Immature natural killer cell (primary cell): ENCODE measurements at places on chromosomes 4 and X.
A peak's percentile ranks its signal among the peaks of the same experiment; 100 is the strongest.

DNA sequence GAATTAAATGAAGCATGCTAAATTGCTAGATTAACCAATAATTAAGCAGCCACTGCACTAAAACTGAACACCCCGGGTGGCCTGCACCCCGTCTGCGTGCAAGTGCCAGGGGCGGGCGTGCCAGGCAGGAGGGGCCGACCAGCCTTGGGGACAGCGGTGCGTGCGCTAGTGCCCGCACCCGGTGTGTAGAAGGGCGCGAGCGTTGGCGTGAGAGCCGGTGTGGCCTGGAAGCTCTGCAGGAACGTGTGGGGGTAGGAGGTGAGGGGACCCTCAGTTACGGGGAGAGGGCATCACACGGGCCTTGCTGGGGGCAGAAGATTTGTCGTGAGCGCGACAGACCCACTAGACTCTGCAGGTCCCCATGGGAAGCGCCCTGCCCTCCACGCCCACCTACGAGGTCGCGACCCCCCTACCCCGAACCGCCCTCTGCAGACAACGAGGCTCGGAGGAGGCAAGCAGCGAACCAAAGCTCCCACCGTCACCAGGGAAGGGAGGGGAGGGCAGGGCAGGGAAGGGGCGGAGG lies 105.8 kb downstream of the FAM53A start:
- H3K27me3 ChIP-seq: peaks cover 6% of the 10 kb centered on the region
- peak overlapping the region; percentile 47 for H3K4me3 ChIP-seq
- H3K36me3 ChIP-seq: no peaks in the 10 kb centered on the region
- peaks cover 7% of the 10 kb centered on the region for H3K4me1 ChIP-seq
- no peak overlapping the region for H3K27ac ChIP-seq

GRCh38 chrX:12672367-12673106 lies 118.7 kb upstream of the PRPS2 start:
- H3K4me1 ChIP-seq: no peaks in the 10 kb centered on the region
- no peaks in the 10 kb centered on the region for H3K36me3 ChIP-seq
- H3K4me3 ChIP-seq: no peak overlapping the region
- DNase-seq: no peak
- peaks cover 10% of the 10 kb centered on the region for H3K27me3 ChIP-seq
- no peak overlapping the region for H3K27ac ChIP-seq

GRCh38 chr4:85407546-85407945 lies 67.4 kb upstream of the ARHGAP24 start:
- H3K4me3 ChIP-seq: no peak overlapping the region
- no peak for DNase-seq
- H3K27ac ChIP-seq: no peak overlapping the region
- H3K36me3 ChIP-seq: no peaks in the 10 kb centered on the region
- no peaks in the 10 kb centered on the region for H3K27me3 ChIP-seq

DNA sequence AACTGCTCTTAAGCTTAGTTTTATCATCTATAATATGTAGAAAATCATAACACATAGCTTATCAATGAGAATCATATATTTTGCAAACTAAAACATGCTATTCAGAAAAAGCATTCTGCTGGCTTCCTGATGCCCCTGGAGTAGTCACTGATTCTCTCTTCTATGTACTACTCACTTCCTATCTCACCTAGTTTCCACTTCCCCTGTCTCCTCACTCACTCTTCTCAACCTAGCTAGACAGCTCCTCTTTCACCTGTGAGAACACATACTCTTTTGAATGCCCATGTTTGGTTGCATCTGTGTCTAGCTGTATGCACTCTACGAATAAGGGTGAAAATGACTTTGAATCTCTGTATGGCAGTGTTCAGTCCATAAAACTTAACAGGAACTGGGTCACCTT lies 9.3 kb downstream of the TMEM144 start:
- DNase-seq: no peak
- no peak overlapping the region for H3K4me3 ChIP-seq
- no peaks in the 10 kb centered on the region for H3K36me3 ChIP-seq

DNA sequence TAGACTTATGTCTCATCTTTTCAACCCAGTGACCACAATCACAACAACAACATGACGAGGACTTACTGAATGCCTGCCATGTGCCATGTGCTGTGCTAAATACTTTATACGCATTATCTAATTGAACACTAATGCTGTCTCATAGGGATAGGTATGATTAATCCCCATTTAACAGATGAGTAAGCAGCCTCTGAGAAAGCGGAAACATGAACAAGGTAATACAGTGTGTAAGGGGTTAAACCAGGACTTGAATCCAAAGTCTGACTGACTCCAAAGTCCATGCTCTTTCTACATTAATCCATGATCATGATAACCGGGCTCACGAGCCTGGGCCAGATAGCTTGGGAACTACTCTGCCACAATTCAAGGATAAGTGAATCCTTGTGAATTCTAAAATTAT lies 105.3 kb upstream of the MBNL3 start:
- H3K27ac ChIP-seq: no peak overlapping the region
- no peak overlapping the region for H3K4me3 ChIP-seq
- peaks cover 2% of the 10 kb centered on the region for H3K27me3 ChIP-seq
- no peaks in the 10 kb centered on the region for H3K4me1 ChIP-seq
- no peak for DNase-seq

- no peaks in the 10 kb centered on the region for H3K4me1 ChIP-seq
- H3K36me3 ChIP-seq: peaks cover 34% of the 10 kb centered on the region
- no peak for DNase-seq
- H3K4me3 ChIP-seq: no peak overlapping the region
- H3K27me3 ChIP-seq: no peaks in the 10 kb centered on the region
- H3K27ac ChIP-seq: no peak overlapping the region
Observed at GRCh38 chr4:122328893-122329292, 49.9 kb upstream of the ADAD1 start.

DNA sequence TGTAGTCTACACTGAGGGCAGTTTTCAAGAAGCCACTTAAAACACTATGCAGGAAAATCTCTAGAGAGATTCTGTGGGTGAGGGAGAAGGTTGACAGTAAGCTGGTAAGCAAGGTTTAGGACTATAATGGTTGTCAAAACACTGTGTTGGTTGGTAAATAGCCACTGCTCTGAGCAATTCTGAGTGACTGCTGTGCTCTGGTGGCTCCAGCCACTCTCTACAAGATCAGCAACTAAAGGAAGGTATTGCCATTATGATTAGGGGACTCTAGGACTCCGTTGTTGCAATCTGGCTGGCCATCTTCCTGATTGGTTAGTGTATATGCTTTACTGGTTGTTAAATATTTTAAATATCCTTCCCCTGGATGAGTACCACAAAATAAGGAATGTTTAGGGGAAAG lies 5.5 kb upstream of the FAM47E start:
- H3K4me1 ChIP-seq: peaks cover 5% of the 10 kb centered on the region
- peaks cover 12% of the 10 kb centered on the region for H3K27me3 ChIP-seq
- H3K4me3 ChIP-seq: no peak overlapping the region
- DNase-seq: no peak
- no peaks in the 10 kb centered on the region for H3K36me3 ChIP-seq

DNA sequence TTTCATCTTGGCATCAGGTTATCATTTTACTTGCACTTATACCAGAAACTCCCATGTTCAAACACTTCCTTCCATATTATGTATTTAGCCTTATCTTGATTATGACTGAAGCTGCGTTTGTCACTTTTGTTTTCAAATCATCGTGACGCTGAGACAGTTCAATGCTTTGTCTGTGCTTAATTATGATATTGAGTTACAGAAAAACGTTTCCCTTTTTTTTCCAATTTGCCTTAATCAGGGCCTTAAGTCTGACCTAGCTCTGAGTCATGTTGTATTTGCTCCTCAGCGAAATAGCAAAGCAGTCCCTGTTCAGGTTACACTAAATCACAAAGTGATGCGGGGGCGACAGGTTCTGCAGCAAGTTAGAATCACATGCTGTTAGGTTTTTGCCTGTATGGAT lies 254.7 kb downstream of the AFF2 start:
- H3K27ac ChIP-seq: no peak overlapping the region
- no peak for DNase-seq
- H3K4me3 ChIP-seq: no peak overlapping the region

DNA sequence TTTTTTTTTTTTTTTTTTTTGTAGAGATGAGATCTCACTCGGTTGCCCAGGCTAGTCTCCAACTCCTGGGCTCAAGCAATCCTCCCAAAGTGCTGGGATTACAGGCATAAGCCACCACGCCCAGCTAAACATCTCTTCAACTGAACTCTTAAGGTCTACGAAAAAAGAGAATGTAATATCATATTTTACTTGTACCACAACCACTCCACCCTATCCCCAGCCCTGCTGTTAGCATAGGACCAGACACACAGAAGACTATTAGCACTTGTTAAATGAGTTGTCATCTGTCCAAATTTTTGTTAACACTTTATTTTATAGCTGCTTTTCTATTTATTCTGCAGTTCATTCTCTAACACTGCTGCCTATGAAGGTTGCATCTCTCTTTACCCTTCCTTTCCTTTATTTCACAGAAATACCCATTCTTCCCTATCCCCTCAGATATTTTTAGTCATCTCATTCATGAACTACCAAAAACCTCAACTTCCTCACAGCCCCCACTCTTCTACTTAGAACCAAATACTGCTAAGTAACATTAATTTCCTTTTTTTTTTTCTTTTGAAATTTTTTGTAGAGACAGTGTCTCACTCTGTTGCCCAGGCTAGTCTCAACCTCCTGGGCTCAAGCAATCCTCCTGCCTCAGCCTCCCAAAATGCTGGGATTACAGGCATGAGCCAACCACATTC lies 10.1 kb downstream of the SNX12 start:
- H3K4me3 ChIP-seq: no peak overlapping the region
- peaks cover 19% of the 10 kb centered on the region for H3K4me1 ChIP-seq
- DNase-seq: no peak
- peaks cover 3% of the 10 kb centered on the region for H3K36me3 ChIP-seq
- peaks cover 1% of the 10 kb centered on the region for H3K27me3 ChIP-seq

- no peaks in the 10 kb centered on the region for H3K4me1 ChIP-seq
- H3K36me3 ChIP-seq: no peaks in the 10 kb centered on the region
- DNase-seq: no peak
- peaks cover 21% of the 10 kb centered on the region for H3K27me3 ChIP-seq
- H3K4me3 ChIP-seq: no peak overlapping the region
Observed at GRCh38 chrX:84218726-84219125, 30.7 kb upstream of the RPS6KA6 start.

DNA sequence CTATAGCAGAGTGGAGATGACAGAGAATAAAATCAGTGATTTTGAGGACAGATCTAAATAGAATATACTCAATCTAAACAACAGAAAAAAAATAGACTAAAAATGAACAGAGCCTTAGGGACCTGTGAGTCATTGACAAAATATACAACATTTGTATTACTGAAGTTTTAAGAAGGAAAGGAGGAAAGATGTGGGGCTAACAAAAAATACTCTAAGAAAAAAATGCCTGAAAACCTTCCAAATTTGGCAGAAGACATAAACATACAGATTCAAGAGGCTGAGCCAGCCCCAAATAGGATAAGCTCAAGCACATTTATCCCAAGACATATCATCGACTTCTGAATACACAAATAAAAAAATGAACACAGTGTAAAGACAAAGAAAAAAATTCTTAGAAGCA lies 123.6 kb upstream of the INTU start:
- no peaks in the 10 kb centered on the region for H3K36me3 ChIP-seq
- H3K27me3 ChIP-seq: no peaks in the 10 kb centered on the region
- H3K4me3 ChIP-seq: no peak overlapping the region
- no peak overlapping the region for H3K27ac ChIP-seq

GRCh38 chr4:139873111-139873860 lies 207.7 kb downstream of the MGST2 start:
- no peak for DNase-seq
- H3K27ac ChIP-seq: no peak overlapping the region
- H3K27me3 ChIP-seq: no peaks in the 10 kb centered on the region
- H3K4me1 ChIP-seq: peaks cover 59% of the 10 kb centered on the region
- no peaks in the 10 kb centered on the region for H3K36me3 ChIP-seq

- peaks cover 3% of the 10 kb centered on the region for H3K36me3 ChIP-seq
- no peak for DNase-seq
- H3K4me3 ChIP-seq: no peak overlapping the region
- peaks cover 3% of the 10 kb centered on the region for H3K27me3 ChIP-seq
Observed at GRCh38 chr4:154836513-154836912, 55.4 kb downstream of the RBM46 start.

- H3K4me1 ChIP-seq: no peaks in the 10 kb centered on the region
- no peaks in the 10 kb centered on the region for H3K27me3 ChIP-seq
- DNase-seq: no peak
- no peaks in the 10 kb centered on the region for H3K36me3 ChIP-seq
- no peak overlapping the region for H3K4me3 ChIP-seq
Observed at GRCh38 chr4:28557755-28558154, 1697.1 kb downstream of the STIM2 start.

GRCh38 chr4:158299459-158300007 lies 89.2 kb downstream of the TMEM144 start:
- DNase-seq: no peak
- H3K27me3 ChIP-seq: no peaks in the 10 kb centered on the region
- no peaks in the 10 kb centered on the region for H3K36me3 ChIP-seq
- no peak overlapping the region for H3K27ac ChIP-seq
- H3K4me3 ChIP-seq: no peak overlapping the region
- no peaks in the 10 kb centered on the region for H3K4me1 ChIP-seq

- no peaks in the 10 kb centered on the region for H3K27me3 ChIP-seq
- H3K27ac ChIP-seq: no peak overlapping the region
- no peak overlapping the region for H3K4me3 ChIP-seq
Observed at GRCh38 chr4:71322425-71322824, 16.4 kb upstream of the SLC4A4 start.

GRCh38 chr4:150769248-150769647 lies 187.3 kb downstream of the MAB21L2 start:
- no peak for DNase-seq
- no peaks in the 10 kb centered on the region for H3K27me3 ChIP-seq
- no peak overlapping the region for H3K27ac ChIP-seq
- H3K4me3 ChIP-seq: no peak overlapping the region

GRCh38 chr4:99624141-99624719 lies 33.4 kb downstream of the C4orf54 start:
- DNase-seq: no peak
- peaks cover 5% of the 10 kb centered on the region for H3K27me3 ChIP-seq
- no peaks in the 10 kb centered on the region for H3K36me3 ChIP-seq
- no peak overlapping the region for H3K27ac ChIP-seq
- H3K4me3 ChIP-seq: no peak overlapping the region

DNA sequence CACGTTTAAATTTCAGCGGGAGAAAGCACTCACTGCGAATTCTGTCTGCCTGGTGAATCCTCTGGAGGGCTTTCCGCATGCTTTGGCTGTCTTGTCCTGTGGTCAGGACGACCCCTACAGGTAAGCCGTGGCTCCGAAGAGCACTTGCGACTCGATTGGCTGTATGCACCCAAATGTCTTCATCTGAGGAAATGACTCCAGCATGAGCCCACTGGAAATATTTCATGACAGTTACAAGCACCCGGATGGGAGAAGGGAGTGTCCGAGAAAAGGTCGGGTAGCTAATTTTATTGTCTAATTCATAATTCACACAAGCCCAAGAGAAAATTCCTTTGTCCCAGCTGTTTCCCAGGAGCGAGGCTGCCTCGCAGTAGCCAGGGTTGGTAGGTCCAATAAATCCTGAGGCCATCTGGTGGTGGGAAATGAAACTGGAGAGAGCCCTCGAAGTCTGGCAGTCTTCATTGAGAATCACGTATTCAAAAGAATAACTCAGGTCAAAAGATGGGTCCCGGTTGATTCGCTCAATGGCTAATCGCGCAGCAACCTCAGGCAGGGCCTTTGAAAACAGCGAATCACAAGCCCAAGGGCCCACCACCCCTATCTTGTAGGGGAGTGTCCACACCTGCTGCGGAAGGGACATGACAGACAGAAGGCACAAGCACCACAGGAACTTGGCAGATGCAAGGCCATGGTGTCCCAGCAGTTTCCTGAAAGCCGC lies 6.6 kb downstream of the GUCY2F start:
- no peaks in the 10 kb centered on the region for H3K36me3 ChIP-seq
- H3K27me3 ChIP-seq: no peaks in the 10 kb centered on the region
- H3K4me3 ChIP-seq: no peak overlapping the region
